Osteoblast (primary cell): ENCODE measurements at places on chromosomes 2 and 18. TPM values are rescaled to one million over a fixed set of nuclear protein-coding genes. Genes with fewer than 3 reads are reported as not detected.
A peak's percentile ranks its signal among the peaks of the same experiment; 100 is the strongest.

- H3K36me3 ChIP-seq = no peaks in the 10 kb centered on the region
- peak; percentile 55 for DNase-seq
- no peak overlapping the region for H3K4me3 ChIP-seq
- H3K27ac ChIP-seq = no peak overlapping the region
- no peaks in the 10 kb centered on the region for H3K4me1 ChIP-seq
Observed at GRCh38 chr18:47215554-47216138, 35.8 kb downstream of the SKOR2 start.

GRCh38 chr2:207227062-207227748, 61.5 kb upstream of the KLF7 start:
- peaks cover 19% of the 10 kb centered on the region for H3K4me1 ChIP-seq
- no peak for DNase-seq
- no peaks in the 10 kb centered on the region for H3K27me3 ChIP-seq
- no peak overlapping the region for H3K4me3 ChIP-seq
- H3K27ac ChIP-seq = no peak overlapping the region
- no peaks in the 10 kb centered on the region for H3K36me3 ChIP-seq

GRCh38 chr2:210226223-210226622, 976 bp upstream of the ACADL start:
- peaks cover 28% of the 10 kb centered on the region for H3K27me3 ChIP-seq
- DNase-seq = no peak
- H3K36me3 ChIP-seq = no peaks in the 10 kb centered on the region
- no peak overlapping the region for H3K4me3 ChIP-seq

GRCh38 chr18:23573626-23574431, 12.5 kb downstream of the NPC1 start:
- peak overlapping the region; percentile 18 for H3K4me3 ChIP-seq
- H3K36me3 ChIP-seq = peaks cover 44% of the 10 kb centered on the region
- H3K27ac ChIP-seq = peak overlapping the region; percentile 76
- DNase-seq = peak; percentile 94
- peaks cover 20% of the 10 kb centered on the region for H3K4me1 ChIP-seq

The TMEM247 gene
- not detected in 2 replicates for total RNA-seq

The ARHGAP28 gene
- 23.9 and 24.2 TPM in 2 replicates for total RNA-seq

GRCh38 chr2:164642946-164643555, 21.8 kb upstream of the GRB14 start:
- no peaks in the 10 kb centered on the region for H3K27me3 ChIP-seq
- H3K36me3 ChIP-seq = no peaks in the 10 kb centered on the region
- no peak for DNase-seq
- H3K27ac ChIP-seq = no peak overlapping the region
- H3K4me3 ChIP-seq = no peak overlapping the region

The REG1A gene
- not detected in 2 replicates for total RNA-seq

- no peaks in the 10 kb centered on the region for H3K36me3 ChIP-seq
- no peak overlapping the region for H3K4me3 ChIP-seq
- peaks cover 11% of the 10 kb centered on the region for H3K4me1 ChIP-seq
- DNase-seq = no peak
Observed at GRCh38 chr2:20333738-20334137, 16.9 kb downstream of the PUM2 start.

The RSAD2 gene
- total RNA-seq = 0.29 and 0.72 TPM in 2 replicates

The ACP1 gene
- total RNA-seq = 80.0 and 85.7 TPM in 2 replicates

DNA sequence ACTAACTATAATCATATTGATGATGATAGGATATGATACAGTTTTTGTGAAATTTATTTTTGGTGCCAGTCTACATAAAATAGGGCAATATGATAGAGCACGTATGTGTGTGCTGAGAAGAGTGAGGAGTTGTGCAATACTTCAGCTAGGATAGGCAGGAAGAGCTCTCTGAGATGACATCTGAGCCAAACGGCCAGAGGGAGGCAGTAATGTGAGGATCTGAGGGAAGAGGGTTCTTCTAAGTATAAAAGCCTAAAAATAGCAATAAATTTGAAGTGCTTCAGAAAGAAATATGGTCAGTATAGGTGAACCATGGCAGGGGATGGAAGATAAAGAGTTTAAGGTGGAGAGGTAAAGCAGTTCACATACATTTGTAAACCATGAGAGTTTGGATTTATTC, 102.5 kb downstream of the OLA1 start:
- no peak overlapping the region for H3K4me3 ChIP-seq
- peaks cover 4% of the 10 kb centered on the region for H3K4me1 ChIP-seq
- H3K27ac ChIP-seq = no peak overlapping the region
- no peaks in the 10 kb centered on the region for H3K36me3 ChIP-seq
- no peaks in the 10 kb centered on the region for H3K27me3 ChIP-seq
- no peak for DNase-seq

The ITPRIPL1 gene
- 1.4 and 1.8 TPM in 2 replicates for total RNA-seq

GRCh38 chr18:425106-425745, 75.3 kb downstream of the COLEC12 start:
- H3K4me1 ChIP-seq = peaks cover 57% of the 10 kb centered on the region
- no peaks in the 10 kb centered on the region for H3K27me3 ChIP-seq
- DNase-seq = no peak
- peak overlapping the region; percentile 94 for H3K27ac ChIP-seq
- no peak overlapping the region for H3K4me3 ChIP-seq

The MC4R gene
- total RNA-seq = under 0.01 TPM in 1 of 2 replicates, not detected in the other

GRCh38 chr2:71944183-71944550, 203.5 kb downstream of the CYP26B1 start:
- H3K36me3 ChIP-seq = no peaks in the 10 kb centered on the region
- H3K27me3 ChIP-seq = no peaks in the 10 kb centered on the region
- DNase-seq = no peak
